A549 treated with ZK216348 at 1 μM for 4 hours (cell line): ENCODE measurements at places on chromosomes 16 and 17. TPM values are rescaled to one million over a fixed set of nuclear protein-coding genes. Genes with fewer than 3 reads are reported as not detected.

Gene MEIOB
- 1.5 to 2.0 TPM (median 1.5 TPM) in 5 replicates for total RNA-seq

Gene SOX8
- 1.2 to 2.0 TPM (median 1.7 TPM) in 5 replicates for total RNA-seq

Gene EME1
- total RNA-seq = 14.1 to 17.0 TPM (median 15.3 TPM) in 5 replicates

Gene CFAP119
- total RNA-seq = 4.3 to 10.0 TPM (median 8.4 TPM) in 5 replicates

Gene CLEC18C
- total RNA-seq = 0.08 to 0.16 TPM (median 0.12 TPM) in 3 of 5 replicates, not detected in the others

Gene SEPHS2
- 47.5 to 50.9 TPM (median 48.1 TPM) in 5 replicates for total RNA-seq

Gene MYH11
- total RNA-seq = 0.02 to 0.12 TPM (median 0.07 TPM) in 4 of 5 replicates, not detected in the other

Gene FASN
- total RNA-seq = 63.0 to 155 TPM (median 144 TPM) in 5 replicates

Gene GUCY2D
- total RNA-seq = not detected in 5 replicates

Gene EPOP
- total RNA-seq = 10.9 to 15.5 TPM (median 13.1 TPM) in 5 replicates

Gene SLC16A11
- total RNA-seq = not detected in 5 replicates

Gene TMEM231
- total RNA-seq = 7.1 to 10.3 TPM (median 8.8 TPM) in 5 replicates

Gene CDK5R1
- 3.6 to 4.2 TPM (median 3.8 TPM) in 5 replicates for total RNA-seq

Gene PRSS53
- total RNA-seq = 0.59 to 2.0 TPM (median 1.3 TPM) in 5 replicates

Gene RUSF1
- total RNA-seq = 33.0 to 60.2 TPM (median 52.4 TPM) in 5 replicates

Gene ITGAD
- total RNA-seq = 0.04 TPM in 1 of 5 replicates, not detected in the others

Gene KRTAP16-1
- total RNA-seq = not detected in 5 replicates

Gene NSF
- 18.3 to 23.4 TPM (median 20.0 TPM) in 5 replicates for total RNA-seq

Gene HAP1
- 1.1 to 1.8 TPM (median 1.5 TPM) in 5 replicates for total RNA-seq

Gene TBC1D3K
- total RNA-seq = not detected in 5 replicates

Gene COL1A1
- total RNA-seq = 4.5 to 10.2 TPM (median 8.2 TPM) in 5 replicates

Gene KCNJ2
- total RNA-seq = 0.06 to 0.20 TPM (median 0.09 TPM) in 5 replicates
